Calu3 (cell line): ENCODE measurements at places on chromosomes 7 and 10.

- DNase-seq: no peak
These were observed 68.5 kb downstream of the GNAT3 start for GRCh38 chr7:80443325-80443724.

- no peak for DNase-seq
These were observed 74.7 kb upstream of the WDR11 start for GRCh38 chr10:120776442-120776841.

- no peak for DNase-seq
These were observed 20.6 kb downstream of the SEPHS1 start for GRCh38 chr10:13327534-13327933.

GRCh38 chr7:135757719-135758411, 9.3 kb upstream of the FAM180A start:
- no peak for DNase-seq

GRCh38 chr10:87640043-87640442, 19.6 kb upstream of the PAPSS2 start:
- DNase-seq: no peak

GRCh38 chr10:20891338-20891714, 5.8 kb downstream of the NEBL start:
- DNase-seq: no peak

GRCh38 chr10:120396228-120396627, 60.8 kb upstream of the PLPP4 start:
- no peak for DNase-seq

- DNase-seq: no peak
These were observed 29.1 kb downstream of the BMPER start for GRCh38 chr7:33934391-33934790.
